ENCODE measurements at places on chromosomes 12 and 14.

DNA sequence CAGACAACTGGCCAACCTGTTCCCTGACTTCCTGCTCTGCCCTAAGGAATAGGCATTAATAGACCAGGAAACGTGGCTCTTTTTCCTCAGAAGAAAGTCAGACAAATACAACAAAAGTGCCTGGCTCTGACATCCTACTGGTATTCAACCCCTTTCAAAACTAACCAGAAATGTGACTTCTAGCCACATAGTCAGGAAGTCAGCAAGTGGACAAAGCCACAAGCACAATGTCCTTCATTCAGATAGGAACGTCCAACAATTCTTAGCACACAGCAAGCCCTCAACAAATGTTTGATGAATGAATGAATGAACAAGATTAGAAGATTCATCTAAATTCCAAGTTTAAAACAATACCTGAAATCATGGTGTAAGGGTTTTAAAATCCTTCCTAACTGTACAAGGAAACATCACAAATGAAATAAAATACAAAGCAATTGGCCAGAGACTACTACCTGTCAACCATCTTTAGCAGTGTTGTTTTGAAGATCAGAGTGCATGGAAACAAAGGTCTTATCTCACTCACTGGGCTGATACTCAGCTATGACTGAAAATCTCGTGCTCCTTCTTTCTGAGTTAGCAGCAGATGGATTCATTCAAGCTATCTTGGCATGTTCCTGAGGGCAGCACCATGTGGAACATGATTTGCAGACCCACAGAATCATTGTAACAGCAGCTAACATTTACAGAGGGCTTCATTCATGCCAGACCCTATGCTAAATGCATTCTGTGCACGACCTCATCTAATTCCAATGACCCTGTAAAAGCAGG is 16.5 kb downstream of the APPL2 start:
- no peak for DNase-seq

DNA sequence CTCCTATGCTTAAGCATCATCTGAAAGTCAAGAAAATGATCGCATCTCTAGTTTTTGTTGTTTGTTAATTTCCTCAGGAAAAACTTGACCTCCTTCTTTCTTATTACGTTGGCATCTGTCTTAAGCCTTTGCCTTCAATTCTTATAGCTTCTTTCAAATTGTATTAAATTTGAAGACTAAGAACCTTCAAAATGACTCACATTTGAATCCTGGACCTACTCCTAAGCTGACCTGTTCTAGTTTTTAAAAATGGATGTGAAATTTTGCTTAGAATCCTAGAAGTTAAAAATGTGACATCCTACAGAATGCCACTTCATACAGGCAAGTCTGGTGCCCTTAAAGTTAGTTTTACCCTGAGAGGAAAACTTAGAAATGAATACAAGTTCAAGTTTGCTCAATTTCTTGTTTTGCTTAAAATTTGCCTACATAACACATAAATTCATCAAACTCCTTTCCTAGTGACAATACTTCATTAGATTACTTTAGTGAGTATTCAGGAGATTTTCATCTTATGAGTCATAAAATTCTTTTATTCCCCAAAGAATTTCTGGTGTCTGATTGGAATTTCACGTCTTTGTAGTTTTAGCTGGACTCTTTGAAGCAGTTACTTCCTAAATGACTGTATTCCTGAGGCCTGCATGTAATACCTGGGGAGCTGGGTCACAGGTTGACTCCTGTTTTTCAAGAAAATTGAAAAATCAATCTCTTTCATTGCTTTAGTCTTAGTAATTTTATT is 152.3 kb downstream of the MSRB3 start:
- no peak for DNase-seq

DNA sequence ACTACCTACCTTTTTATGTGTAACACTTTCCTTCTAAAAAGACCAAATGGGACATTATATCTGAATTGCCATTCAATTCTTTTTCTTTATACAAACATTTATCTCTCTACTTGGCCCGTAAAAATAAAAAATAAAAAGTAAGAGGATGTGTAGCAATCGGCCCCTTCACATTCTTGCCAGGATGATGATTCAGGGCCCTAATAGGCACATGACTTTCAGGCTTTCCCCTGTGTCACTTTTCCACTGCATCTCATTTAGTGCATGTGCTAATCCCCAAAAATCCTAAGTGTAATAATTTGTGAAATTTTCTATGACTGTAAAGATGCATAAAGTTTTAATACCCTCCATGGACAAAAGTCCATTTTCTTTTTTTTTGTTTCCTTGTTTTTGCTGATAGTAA is 23.0 kb upstream of the ATP2B1 start:
- DNase-seq, result peak; percentile 98

DNA sequence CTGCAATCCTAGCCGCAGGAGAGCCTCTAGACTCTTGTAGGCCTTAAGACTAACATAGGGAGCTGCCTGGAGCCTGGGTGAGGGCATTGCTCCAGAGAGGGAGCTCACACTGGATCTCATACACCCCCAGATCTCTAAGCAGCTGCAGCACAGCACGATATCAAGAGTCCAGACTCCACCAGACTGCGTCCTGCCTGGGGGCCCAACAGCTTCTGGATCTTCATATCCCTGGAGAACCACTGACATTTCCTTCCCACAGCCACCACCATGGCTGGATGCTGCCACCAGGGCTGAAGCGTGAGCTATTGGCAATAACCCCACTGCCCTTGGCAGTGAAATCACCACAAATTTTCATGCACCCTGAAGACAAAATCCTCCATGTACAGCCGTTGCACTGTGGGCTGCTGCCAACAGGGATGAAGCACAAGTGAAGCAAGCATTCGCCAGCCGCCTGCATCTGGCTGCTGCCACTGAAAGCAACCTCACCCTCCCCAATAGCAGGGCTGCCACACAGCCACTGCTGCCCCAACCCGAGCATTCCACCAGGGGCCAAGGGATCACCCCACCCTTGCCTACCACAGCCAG is 28.2 kb downstream of the CACNA2D4 start:
- DNase-seq, result no peak

GRCh38 chr12:9335867-9336266 is 127.7 kb upstream of the PZP start:
- peak; percentile 11 for DNase-seq

DNA sequence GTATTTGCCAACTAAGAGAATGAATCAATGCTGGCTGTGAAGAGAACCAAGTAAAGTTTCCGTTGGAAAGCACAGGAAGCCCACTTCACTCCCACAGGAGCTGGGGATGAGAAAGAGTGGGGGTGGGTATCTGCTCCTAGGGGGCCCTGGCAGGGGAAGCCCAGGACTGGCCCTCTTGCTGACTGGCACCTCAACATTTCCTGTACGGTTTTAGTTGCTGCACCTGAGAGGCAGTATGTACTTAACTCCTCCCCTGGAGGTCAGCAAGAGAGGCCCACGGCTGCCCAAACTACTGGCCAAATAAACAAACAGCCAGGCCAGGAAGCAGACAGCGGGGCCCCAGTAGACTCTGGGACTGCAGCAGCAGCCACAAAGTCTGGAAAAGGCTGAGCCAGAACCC is 33.8 kb upstream of the VWF start:
- peak; percentile 42 for DNase-seq

DNA sequence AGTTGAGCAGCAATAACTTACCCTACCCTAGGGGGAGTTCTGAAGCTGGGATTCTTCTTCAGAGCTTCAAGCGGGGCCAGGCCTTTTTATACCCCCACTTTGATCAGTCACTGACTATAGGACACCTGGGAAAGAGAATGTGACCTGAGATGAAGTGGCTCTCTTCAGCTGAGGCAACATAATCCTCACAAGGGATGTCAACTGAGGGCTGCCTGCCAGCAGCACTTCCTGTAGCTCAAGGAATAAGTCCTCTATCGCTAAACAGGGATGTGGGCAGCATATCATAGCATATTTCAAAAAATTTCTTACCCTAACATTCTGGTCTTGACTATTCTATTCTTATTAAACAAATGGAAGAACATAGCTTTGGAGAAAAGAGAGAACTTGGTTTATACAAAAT is 17.4 kb downstream of the LGALS3 start:
- no peak for DNase-seq

All from suppressor macrophage treated with lipopolysaccharide for 1 hour (primary cell).